Pulmonary artery endothelial cell (primary cell): ENCODE measurements at places on chromosomes 13 and 19. TPM values are rescaled to one million over a fixed set of nuclear protein-coding genes. Genes with fewer than 3 reads are reported as not detected.

The ATP1A3 gene
- 0.07 TPM in 1 of 2 replicates, not detected in the other for total RNA-seq

The ZNF429 gene
- 0.79 and 5.4 TPM in 2 replicates for total RNA-seq

The SULT2A1 gene
- total RNA-seq: not detected in 2 replicates

The ZNF234 gene
- 8.3 and 13.3 TPM in 2 replicates for total RNA-seq

The B3GNT8 gene
- 2.1 and 2.7 TPM in 2 replicates for total RNA-seq

The C13orf42 gene
- not detected in 2 replicates for total RNA-seq

The IZUMO2 gene
- total RNA-seq: not detected in 2 replicates

The PRSS57 gene
- total RNA-seq: 0.07 TPM in 1 of 2 replicates, not detected in the other

The ZNF480 gene
- total RNA-seq: 4.7 and 6.5 TPM in 2 replicates

The GAPDHS gene
- total RNA-seq: not detected in 2 replicates

The MAU2 gene
- total RNA-seq: 23.7 and 29.1 TPM in 2 replicates

The BTBD2 gene
- total RNA-seq: 52.9 and 61.7 TPM in 2 replicates

The PDE4C gene
- total RNA-seq: 0.04 and 0.20 TPM in 2 replicates

The CYP2S1 gene
- under 0.01 and 0.32 TPM in 2 replicates for total RNA-seq
